Fibroblast of skin of back (primary cell): ENCODE measurements at places on chromosomes 5 and 9.

- no peak for DNase-seq
These were observed 72.2 kb downstream of the PCDH1 start for GRCh38 chr5:141805874-141806595.

GRCh38 chr5:124262470-124262869, 484.0 kb downstream of the ZNF608 start:
- DNase-seq: no peak

DNA sequence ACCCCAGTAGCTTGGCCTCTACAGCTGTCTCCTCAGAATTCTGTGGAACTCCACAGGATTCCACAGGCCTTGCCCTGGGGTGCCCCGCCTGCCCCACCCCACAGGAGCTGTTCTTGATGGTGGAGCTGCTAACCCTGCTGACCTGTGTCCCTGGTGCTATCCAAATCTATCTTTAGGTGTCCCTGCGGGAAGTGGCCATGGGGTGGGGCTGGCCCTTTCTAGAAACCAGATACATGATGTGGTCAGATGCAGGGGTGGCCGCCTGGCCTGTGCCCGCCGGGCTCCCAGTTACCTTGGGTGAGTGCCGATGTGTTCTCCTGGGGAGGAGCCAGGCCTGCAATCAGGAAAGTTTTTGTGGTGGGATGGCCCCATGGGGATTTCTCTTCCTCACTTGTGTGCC, 34.2 kb downstream of the WNK2 start:
- no peak for DNase-seq

DNA sequence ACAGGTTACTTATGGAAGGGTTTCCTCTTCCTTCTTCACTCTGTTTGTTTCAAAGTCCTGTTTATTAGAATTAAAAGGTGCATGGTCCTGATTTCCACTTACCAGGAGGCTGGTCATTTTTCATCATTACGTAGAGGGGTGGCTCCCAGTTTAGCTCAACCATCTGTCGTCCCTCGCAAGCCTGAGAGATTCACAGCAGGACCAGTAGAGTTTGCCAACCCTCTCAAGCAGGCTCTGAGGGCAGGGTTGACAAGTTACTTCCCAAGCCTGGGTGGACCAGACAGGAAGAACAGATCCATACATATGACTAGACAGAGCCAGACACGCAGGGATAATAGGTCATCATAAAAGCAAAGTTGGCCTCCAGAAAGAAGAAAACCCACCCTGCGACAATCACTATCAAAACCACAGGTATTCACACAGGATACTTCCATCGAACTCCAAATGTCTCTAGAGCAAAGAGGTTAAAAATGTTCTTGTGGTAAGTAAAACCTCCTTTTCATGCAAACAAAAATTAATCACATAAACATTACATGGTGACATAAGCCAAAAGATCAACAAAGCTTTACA, 151.9 kb downstream of the ELAVL2 start:
- DNase-seq: no peak

- DNase-seq: peak; percentile 48
These were observed 2.8 kb downstream of the IL3 start for GRCh38 chr5:132063090-132063911.

DNA sequence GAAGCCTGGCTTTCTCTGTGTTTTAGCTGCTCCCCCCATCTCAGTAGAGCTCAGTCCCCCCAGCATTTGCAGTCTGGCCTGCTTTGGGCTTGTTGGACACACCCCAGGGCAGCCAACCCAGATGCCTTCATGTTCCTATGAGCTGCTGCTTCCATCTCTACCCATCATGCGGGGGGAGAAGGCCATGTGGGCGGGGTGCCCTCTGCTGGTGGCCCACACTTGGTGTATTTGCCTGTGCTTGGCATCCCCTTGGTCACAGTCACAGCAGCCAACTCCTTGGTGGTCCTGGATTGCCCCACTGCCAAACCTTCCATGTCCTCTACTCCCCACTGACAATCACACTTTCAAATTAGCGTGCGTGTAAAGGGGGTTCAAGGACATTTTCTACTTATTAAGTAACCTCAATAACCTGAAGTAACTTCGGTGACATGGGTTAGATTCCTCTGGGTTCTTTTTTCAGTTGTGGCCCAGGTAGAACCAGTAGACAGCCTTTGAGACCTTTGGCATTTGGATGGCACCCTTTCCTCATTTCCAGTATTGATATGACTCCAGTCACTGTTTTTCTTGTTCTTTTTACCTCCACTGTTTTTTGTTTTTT, 42.8 kb downstream of the SNX30 start:
- peak; percentile 57 for DNase-seq
